Fibroblast of skin of right quadriceps (primary cell): ENCODE measurements at places on chromosomes 11 and 22.

DNA sequence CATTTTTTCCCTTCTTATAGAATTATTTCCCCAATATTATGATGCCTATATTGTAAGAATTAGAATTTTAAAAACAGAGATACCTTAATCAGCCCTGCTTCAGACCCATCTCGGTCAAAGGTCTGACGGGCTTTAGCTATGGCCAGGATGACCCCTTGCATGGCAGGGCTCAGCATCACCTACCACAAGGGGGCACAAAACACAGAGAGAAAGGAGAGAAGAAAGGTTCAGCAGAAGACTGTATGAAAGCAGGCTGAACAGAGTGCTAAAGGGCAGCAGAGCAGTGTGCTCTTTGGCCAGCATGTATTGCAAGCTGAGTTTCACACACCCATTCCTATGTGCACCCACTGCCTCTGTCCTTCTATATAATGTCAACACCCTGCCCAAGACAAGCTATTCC lies 26.8 kb downstream of the CLDN25 start:
- peak; percentile 2 for DNase-seq

GRCh38 chr11:63641727-63642126 lies 27.5 kb upstream of the PLAAT3 start:
- peak; percentile 14 for DNase-seq

DNA sequence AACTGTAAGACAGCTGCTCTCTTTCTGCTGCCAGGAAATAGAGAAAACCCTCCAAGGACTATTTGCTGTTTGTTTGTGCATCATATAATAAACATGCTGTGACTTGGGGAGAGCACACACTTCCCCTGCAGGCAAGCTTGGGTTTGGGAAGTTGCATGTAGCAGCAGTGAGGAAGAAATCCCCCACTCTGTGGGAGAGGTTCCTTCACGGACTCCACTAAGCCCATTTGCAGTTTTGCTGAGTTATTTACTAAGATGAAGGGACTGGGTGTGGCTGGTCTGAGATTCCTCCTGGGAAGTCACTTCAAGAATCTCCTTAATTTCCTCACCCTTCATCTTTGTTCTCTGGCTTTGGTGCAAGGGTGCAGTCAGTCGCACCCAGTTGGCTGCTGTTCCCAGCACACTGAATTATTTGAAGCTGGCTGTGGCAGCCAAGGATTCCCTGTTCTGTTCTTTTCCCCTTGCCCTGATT lies 104.9 kb downstream of the ARFGAP2 start:
- DNase-seq = no peak

DNA sequence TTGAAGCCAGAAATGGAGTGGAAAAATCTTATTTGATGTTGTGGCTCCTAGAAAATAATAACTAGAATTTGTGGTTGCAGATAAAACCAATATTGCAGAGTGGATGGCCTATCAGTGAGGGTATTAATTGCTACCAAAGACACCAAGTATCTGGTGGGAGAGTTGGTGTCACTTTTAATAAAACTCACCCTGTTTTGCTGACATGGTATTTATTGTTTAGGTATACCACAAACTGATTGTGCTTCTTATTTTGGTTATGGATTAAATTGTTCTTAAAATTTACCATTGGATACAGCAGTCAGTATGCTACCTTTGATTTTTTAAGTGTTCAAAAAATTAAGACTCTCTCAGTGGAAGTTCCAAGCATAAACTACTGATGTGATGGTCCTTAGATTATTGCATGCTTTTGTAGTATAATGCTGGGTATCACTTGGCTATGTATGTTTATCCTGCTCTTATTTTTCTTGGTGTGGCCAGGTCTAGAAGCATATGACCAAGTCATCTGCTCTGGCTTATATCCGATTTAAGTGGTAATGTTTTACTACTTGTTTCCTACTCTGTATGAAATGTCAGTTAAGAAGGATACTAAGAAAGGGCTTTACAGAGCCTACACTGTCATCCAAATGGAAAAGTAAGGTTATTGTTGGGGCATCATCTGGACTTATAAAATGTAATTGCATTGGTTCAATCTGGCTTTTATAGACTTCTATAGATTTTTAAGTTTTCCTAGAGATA lies 101.6 kb downstream of the ARHGAP42 start:
- DNase-seq = no peak

- DNase-seq = no peak
These were observed 176.1 kb downstream of the GUCY1A2 start for GRCh38 chr11:106842134-106842533.

DNA sequence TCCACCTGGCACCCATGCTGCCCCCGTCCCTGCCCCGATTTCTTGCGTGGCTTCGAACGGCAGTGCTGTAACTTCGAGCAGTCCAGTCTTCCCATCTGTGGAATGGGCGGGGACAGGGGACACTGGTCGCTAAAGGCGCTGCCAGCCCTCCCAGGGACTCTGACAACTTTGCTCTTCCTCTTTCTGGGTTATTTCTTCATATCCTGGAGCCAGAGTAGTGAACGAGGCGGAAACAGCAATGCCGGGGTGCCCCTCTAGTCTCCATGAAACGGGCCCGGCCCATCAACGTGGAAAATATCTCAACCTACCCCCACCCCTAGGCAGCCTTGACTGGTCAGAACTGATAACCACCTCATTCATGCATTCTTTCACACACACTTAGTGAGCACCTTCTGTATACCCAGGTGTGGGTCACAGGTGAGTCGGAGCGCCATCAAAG lies 42.8 kb downstream of the TRIOBP start:
- no peak for DNase-seq

DNA sequence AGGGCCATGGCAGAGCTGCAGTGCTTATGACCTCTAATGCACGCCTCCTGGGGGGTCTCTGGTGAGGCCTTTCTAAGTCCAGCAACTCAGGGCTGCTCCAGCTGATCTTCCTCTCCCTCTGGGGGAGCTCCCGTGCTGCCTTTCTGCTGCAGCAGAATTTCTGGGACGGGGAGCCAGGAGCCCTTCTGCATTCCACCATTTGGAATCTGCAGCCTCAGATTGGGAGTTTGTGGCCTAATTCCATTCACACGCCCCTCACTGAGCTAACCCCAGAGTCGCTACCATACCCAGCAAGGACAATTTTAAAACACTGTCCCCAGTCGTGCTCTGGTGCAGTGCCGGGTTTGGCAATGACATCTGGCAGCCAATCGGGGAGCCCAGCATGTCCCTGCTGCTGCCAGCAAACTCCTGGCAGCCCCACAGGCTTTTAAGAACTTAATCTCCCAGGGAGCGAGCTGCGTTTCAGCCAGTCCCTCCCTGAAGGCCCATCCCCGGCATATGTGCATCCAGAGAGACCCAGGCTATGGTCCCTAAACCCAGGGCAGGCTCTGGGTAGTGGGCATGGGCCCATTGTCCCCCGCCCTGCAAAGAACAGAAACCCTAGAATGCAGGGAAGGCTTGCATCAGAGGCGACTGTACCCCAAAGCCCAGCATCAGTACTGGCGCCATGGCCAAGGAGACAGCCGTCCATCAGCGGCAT lies 4.7 kb downstream of the SHANK2 start:
- no peak for DNase-seq

GRCh38 chr22:30879415-30879797 lies 89.2 kb downstream of the MORC2 start:
- no peak for DNase-seq

- DNase-seq = no peak
These were observed 18.9 kb downstream of the IFT27 start for GRCh38 chr22:36756746-36757655.

DNA sequence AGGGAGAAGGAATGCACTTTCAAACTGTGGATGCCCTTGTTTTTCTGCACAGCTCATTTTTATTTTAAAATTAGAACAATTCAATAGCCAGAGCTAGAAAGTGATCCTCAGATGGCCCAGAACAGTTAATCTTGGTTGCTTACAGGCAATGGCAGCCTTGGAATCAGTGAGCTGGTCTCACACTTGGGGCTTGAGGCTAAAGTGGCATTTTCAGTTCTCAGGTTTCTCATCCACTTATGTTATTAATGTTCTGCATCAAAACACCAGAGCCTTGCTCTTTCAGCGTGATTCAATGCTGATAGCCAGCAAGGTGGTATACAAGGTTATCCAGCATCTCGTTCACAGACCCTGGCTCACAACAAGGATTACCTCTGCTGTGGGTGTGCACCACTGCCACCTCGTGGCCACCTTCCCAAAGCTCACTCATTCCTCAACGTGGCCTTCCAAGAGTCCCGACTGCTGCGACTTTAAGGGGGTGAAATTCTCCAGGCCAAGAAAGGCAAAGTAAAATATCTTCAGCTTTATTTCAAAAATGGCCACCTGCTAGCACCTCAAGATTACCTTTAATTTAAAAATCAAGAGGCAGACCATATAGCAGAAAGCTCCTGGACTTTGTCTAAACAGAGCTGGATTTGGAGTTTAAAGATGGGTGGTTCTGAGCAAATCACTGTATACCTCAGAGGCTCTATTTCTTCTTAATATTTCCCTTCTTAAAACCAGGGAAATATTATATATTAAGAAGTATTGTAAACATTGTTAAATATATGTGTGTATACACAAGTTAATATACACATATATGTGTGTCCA lies 34.2 kb upstream of the FSHB start:
- peak; percentile 47 for DNase-seq

DNA sequence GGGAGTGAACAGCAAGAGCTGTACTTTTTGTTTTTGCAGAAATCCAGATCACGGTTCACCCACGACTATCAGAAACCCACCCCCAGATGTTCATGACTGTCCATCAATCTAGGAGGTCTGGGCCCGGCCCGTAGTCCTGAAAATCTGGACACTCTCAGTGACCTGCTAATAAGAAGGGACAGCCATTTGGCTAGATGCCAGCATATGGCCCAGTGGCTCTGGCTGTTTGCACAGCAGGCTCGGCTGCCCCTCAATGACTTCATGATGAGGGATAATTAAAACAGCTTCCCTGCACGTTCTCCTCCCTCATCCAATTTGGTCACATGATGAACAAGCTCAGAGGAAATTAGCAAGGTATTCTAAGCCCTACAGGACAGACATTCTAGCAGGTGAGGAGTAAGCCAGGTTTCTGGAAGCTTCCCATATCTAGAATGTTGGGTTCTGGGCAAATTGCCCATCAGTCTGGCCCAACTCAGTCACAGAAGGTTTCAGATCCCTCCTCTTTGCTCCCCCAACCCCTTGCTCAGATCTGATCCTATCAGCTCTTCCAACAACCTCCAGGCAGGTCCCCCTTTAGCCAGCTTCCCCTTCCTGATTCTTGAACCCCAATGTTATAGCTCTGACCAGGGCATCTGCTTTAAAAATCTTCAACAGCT lies 397.3 kb downstream of the SHANK2 start:
- DNase-seq = no peak

- no peak for DNase-seq
These were observed 40.1 kb downstream of the TRIM29 start for GRCh38 chr11:120097721-120098385.

DNA sequence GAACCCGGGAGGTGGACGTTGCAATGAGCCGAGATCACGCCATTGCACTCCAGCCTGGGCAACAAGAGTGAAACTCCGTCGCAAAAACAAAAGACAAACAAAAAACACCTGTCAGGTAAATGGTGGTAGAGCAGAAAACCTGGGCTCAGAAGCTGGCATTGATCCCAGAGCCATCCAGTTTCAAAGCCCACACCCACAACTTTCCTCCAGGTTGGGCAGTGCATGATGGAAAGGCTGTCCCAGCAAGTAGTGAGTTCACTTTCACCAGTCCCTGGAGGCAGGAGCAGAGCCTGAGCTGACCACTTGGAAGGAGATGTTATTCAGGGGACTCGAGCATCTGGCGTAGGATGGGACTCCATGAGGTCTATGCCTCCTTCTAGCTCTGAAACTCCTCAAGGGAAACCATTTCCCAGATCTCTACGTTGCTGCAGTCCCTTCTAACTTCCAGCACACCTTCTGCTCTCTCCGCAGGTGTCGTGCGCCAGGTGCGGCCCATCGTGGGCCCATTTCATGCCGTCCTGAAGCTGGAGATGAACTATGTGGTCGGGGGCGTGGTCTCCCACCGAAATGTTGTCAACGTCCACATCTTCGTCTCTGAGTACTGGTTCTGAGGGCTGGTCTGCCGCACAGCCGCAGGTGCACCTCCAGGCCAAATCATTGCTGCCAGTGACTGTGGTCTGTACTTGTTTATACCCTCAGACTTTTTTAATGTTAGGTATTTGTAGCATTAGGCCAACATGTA lies 71.6 kb upstream of the ATXN10 start:
- DNase-seq = no peak

GRCh38 chr11:12005476-12005875 lies 3.0 kb downstream of the DKK3 start:
- peak; percentile 65 for DNase-seq

DNA sequence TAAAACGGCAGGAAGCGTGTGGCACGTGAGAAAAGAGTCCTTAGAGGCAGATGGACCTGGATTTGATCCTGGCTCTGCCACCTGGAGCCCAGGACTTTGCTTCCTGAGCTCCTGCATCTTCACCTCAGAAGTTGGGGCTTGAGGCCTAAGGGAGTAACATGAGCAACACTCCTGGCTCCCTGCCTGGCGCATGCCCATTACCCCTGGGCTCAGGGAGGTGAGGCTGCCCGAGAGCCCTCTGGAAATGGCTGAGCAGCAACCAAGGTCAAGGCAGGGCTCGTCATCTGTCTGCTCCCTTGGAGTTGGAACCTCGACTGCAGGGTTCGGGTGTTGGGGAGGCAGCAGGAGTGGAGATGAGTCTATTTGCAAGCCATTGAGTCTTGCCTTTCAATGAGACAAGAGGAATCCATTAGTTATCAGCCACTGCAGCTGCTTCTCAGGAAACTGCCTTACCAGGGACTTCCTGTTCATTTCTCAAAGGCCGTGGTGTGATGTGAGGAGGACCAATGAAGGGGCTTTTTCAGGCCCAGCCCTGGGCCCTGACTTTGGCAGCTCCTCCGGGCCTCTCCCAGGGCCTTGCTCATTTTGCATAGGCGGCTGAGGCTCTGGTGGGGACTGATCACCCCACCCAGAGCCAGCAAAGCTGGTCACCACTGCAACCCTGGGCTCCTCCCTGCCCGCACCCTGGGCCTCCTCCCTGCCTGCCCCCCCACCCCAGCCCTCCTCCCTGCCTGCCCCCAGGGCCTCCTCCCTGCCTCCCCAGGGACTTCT lies 6.4 kb downstream of the FADS2 start:
- peak; percentile 70 for DNase-seq

DNA sequence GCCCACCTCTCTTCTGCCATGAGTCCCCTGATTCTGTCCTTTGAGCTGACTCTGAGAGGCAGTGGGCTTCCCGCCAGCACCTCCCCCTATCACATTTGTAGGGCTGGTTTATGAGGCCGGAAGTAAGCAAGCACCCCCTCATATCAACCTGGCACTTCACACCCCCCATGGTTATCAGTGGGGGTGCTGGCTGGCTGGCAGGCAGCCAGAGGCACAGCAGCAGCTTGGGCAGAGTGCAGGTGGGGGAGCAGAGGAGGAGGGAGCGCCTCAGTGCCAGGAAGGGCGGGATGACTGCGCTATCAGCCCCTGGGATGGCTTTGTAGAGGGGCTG lies 22.9 kb upstream of the CHRM4 start:
- DNase-seq = no peak

GRCh38 chr11:67606093-67606491 lies 644 bp upstream of the NDUFV1 start:
- DNase-seq = no peak

- no peak for DNase-seq
These were observed 16.8 kb upstream of the YWHAH start for GRCh38 chr22:31927562-31927961.

DNA sequence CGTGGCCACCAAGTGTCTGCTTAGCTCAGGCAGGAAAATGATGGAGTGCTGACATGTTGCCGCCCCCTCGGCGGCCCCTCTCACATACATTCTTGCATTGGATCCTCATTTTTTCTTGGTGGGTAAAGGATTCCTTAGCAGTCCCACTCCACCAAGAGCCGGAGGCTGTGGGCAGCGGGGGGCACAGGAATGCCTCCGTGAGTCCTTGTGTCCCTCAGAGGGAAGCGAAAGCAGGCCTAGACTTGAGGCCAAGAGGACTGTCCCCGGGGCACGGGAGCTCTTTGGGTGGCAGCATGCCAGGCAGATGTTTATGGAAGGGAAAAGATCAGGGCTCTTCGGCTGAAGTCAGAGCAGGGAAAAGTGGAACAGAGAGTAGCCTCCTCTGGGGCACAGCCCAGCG lies 21.6 kb downstream of the LRFN4 start:
- DNase-seq = no peak
